ENCODE measurements at places on chromosomes 7 and 10.

DNA sequence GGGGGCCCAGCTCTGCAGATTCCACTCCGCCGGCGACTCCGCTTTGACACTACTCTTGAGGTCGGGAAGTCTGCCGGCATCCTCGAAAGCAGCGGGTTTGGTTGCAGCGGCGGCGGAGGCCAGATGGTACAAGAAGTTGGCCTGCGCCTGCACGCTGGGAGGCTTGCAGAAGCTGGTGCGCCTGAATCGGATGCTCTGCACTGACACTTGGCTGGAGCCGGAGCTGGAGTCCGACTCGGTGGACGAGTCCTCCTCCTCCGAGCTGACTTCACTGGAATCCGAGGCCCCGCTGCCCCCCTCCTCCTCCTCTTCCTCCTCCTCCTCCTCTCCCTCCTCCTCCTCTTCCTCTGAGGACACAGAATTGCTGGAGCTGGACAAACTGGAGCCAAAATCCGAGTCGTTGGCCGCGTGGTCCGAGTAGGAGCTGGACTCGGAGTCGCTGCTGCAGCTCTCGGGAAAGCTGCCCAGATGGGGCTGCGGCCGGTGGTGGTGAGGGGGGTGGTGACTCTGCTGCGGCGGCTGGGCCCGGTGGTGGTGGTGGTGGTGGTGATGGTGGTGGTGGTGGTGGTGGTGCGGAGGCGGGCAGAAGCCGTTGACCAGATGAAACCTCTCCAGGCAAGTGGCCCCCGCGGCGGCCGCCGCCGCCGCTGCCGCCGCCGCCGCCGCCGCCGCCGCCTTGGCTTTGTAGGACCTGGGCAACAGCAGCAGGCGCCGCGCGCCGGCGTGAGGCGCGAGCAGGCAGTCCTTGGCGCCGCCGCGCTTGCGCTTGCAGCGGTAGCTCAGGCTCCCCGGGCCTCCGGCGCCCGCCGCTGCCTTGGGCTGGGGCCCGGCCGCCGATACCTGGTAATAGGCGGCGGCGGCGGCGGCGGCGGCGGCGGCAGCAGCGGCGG lies 9.0 kb downstream of the SKIDA1 start:
- DNase-seq, result no peak

DNA sequence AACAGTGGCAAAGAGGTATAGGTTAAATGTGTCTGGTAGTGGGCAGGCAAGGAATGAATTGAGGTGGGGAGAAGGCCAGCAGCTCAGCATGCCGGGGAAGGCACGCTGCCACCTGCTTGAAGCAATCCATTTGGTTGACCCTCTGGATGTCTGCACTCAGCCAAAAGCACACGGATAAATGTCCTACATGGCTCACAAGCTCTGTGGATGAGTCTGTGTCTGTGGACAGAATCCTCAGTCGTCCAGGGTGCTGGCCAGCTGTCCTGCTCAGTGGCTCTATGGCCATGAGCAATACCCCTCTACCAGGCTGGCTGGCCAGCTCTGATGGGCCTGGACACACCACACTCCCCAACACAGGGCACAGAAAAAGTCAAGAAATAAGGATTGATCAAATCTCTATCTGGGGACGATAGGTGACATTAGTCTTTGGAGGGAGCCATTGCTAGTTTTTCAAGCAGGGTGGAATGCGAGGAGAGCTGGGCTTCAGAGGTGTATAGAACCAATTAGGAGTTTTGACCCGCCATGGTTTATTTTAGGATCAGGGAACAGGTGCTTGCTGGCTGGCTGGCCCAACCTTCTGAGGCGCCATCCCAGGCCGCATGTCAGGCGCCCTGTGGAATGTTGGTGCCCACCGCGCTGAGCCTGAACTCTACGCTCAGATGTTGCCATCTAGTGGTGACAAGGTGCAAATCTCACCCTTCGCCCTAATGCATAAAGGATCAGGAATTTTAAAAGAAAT lies 493.4 kb downstream of the TNS3 start:
- no peak for DNase-seq

DNA sequence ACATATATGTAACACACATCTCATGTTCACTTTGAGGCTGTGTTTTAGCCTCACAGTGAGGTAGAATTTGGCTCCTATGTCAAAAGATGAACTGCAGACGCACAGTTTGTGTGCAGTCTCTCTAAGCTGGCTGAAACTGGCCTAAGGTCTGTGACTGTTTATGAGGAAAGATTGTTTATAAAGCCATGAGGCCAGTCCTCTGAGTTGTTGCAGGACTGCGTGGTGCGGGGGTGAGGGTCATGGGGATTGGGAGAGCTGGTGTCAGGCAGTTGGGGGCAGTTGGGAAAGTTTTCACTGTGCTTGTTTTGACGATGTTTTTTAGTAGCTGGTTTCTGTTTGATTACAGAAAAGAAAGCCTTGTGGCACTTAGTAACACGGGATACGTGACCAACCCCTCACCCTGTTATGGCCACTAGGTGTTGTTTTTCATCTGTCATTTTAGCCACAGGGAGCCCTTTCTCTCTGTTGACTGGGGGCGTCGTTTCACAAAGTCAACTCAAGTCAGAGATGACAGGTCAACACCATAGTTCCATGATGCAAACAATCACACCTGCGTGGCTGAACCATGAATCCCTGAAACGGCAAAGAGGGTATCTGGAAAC lies 310.9 kb downstream of the CCDC3 start:
- no peak for DNase-seq

DNA sequence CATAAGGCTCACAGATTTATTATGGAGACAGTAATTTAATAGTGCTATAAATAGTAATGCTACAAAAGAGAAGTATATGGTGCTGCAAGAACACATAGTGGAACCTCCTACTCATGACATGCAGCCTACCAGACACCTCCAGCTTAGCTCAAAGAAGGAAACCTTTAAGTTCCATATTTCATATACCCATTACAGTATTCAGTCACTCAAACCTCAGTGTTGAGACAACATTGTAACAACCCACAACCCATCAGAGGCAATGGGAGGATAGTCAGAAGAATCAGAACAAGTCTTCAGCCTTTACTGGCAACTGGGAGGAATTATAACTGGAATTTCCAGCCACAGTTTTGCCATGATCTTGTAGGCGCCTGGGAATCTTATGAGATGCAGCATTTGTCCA lies 186.3 kb upstream of the VSTM2A start:
- no peak for DNase-seq

DNA sequence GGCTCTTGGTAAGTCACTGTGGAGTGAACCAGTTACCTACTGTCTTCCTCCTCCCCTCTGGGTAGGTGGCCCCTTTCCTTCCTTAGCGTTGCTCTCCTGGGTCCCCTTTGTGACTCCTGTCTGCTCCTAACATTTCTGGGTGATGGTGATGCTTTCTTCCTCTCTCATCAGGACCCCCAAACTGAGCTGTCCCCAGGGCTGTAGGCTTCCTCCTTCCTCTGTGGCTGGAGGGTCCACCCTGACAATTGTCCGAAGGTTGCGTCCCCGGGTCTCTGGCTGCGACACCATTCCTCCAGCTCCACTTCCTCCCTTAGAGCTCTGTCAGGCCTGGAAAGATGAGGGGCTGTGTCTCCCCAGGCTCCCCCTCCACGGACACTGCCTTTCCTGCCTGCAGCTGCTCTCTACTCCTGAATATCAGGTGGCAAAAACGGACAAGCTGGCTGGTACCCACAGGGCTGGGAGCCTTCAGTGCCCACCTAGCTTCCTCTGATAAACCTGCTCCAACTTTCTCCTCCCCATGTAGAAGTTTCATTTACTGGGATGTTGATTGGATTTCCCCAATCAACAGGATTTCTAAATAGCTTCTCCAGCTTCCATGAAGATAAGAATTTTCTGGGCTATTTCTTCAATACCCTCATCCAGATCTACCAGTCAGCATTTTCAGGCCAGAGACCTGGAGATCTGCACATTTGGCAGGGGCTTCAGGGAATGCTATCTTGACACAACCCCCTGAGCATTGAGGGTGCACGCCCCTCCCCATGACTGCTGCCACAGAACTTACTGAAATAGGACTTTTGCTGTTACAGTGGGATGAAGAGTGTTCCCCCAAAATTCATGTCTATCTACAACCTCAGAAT lies 506.5 kb downstream of the TCERG1L start:
- no peak for DNase-seq

GRCh38 chr7:78539825-78540224 lies 741.3 kb downstream of the PHTF2 start:
- no peak for DNase-seq

GRCh38 chr7:45401851-45402250 lies 172.3 kb upstream of the ADCY1 start:
- no peak for DNase-seq

GRCh38 chr7:90804370-90804769 lies 208.2 kb downstream of the CDK14 start:
- no peak for DNase-seq

GRCh38 chr10:73965890-73966768 lies 31.8 kb upstream of the VCL start:
- no peak for DNase-seq

- peak; percentile 81 for DNase-seq
Observed at GRCh38 chr10:77836299-77836820, 90.2 kb downstream of the DLG5 start.

DNA sequence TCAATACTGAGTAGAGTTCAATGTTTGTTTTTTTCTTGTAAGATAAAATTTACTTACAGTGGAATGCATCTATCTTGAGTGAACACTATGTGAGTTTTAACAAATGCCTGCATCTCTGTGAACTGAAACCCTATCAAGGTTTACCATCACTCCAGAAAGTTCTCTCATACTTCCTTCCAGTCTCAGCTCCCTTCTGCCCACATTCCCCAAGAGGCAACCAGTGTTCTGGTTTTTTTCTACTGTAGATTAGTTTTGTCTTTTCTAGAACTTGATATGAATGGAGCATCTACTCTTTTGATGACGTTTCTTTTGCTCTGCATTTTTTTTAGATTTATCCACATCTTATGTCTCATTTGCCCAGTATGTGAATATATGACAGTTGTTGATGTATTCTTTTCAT lies 17.1 kb downstream of the WIPI2 start:
- DNase-seq, result no peak

GRCh38 chr7:155281398-155281969 lies 16.2 kb upstream of the INSIG1 start:
- no peak for DNase-seq

DNA sequence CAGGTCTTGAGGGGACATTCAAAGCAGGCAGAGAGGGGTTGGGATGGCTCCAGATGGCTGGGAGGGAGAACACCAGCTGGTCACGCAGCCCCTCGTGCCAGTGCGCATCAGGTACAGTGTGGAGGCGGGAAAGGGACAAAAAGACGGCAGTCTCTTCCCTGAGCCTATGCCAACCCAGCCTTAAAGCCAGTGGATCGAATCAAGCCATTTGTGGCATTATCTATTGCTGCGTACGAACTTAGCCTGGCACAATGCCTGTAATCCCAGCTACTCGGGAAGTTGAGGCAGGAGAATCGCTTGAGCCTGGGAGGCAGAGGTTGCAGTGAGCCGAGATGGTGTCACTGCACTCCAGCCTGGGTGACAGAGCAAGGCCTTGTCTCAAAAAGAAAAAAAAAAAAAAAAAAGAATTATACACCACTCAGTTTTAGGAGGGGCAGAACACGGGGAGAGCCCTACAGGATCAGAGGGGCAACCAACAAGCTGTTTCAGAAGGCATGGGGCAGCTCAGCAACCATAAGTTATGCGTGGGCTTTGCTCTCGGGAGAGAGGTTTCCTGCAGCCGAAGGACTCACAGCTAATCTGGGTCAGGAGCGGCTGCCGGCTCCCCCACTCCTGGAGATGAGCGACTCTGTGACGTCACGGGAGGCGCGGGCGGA lies 356 bp upstream of the NDUFB2 start:
- no peak for DNase-seq

GRCh38 chr7:105000927-105001336 lies 13.1 kb upstream of the KMT2E start:
- DNase-seq, result no peak

GRCh38 chr7:38448054-38448453 lies 174.6 kb upstream of the TARP start:
- DNase-seq, result no peak

- no peak for DNase-seq
Observed at GRCh38 chr10:124748166-124748565, 4.0 kb upstream of the FAM53B start.

GRCh38 chr10:102701272-102701671 lies 12.9 kb downstream of the ARL3 start:
- DNase-seq, result no peak

- no peak for DNase-seq
Observed at GRCh38 chr7:92784935-92785334, 51.4 kb downstream of the CDK6 start.

GRCh38 chr7:118590107-118590506 lies 365.6 kb downstream of the ANKRD7 start:
- DNase-seq, result no peak

DNA sequence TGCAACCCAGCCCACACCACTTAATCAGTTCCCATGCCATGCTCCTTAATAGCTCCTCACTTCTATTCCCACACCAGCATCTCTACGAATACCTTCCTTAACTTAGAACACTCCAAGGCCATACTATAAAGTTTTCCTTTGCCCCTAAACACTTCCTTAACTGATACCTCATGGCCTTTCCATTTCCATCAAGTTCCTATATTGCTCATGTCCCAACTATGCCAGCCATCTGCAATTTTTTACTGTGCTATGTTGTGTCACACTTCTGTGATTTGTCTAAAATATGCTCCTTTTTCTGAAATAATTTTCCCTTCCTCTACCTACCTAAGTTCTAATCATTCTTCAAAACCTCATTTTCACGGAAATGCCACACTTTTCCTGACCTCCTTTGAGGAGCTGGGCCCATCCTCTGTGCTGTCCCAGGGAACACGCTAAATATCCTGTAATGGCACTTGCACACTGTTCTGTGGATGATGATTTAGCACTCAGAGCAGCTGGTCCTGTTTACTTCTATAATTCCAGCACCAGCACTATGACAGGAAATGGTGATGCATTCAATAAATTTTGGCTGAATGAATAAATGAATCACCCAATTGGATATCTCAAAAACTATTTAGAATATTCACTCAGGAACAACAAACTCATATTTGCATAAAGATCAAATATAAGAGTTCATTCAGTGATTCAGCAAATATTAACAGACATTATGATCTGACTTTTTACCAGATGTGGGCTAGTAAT lies 266.5 kb upstream of the HGF start:
- DNase-seq, result no peak

- peak; percentile 22 for DNase-seq
Observed at GRCh38 chr10:128727114-128727513, 600.9 kb upstream of the MKI67 start.

DNA sequence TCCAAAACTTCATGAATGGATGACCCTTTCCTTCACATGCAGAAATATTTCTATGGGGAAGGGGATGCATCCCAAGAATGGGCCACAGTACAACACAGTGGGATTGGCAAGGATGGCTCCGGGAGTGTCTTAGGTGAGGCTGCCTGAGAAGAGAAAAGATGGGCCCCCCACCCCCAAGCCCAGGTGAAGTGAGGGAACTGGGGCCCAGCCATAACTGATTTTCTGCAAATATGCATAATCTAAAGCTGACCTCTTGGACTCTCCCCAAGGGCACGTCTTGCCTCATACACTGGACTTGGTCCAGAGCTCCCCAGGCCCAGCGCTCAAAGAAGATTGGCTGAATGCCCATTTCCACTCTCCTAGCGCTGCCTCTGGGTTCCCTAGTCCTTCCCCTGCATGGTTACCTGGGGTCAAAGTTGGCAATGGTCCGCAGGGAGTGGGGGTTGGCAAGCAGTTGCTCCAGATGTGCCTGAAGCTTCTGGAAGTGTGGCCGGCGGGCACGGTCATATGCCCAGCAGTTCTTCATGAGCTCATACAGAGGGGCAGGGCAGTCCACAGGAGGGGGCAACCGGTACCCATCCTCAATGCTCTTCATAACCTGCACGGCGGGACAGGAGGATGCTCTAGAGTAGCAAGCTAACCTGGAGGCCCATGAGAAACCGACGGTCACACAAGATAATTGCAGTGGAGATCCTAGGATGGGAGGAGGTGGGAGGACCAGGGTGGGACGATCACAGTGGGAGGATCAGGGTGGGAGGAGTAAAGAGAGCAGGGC lies 12.3 kb downstream of the ZYX start:
- no peak for DNase-seq
